ENCODE measurements at places on chromosomes 5 and 9.

DNA sequence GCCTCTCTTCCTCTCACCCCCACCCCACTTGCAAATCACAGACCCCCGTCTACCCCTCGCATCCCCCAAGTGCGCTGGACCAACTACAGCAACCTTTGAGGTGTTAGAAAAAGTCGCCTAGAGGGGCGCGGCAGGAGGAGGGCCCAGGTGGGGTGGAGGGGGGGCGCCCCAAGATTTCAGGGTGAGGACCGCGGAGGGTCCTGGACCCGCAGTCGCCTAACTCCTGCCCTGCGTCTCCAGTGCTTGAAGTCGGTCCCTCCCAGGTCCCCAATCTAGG lies 379 bp upstream of the EGFLAM start:
- no peak for DNase-seq

DNA sequence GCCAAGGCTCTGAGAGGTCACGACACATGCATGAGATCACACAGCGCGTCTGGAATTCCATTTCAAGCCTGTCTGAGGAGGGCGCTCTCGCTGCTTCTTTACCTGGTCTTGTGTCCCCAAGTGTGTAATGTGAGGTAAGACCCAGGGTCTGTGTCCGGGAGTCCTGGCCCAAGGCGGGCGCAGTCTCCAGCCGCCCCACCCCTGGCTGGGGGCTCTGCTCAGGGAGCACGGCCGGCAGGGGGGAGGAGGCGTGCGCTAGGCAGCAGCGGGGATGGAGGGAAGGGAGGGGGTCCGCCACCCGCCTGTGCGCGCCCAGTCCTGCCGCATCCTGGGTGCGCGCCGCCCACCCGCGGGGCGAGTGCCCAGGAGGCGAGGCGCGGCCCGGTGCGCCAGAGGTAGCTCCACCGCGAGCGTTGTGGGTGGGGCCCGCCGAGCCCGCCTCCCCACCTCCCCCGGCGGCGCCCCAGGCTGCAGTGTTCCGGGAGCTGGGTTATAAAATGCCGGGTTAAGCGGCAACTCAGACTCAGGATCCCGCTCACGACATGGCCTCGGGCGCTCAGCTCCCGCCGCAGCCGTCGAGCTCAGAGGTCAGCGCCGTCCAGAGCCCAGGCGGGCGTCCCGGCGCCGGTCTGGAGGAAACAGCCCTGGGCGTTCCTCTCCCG lies at the start of gene CCNI2:
TSS of gene CCNI2 (plus strand) at position 473 of the 662 bp plus-strand sequence. CDS start at position 543, 70 bp downstream.
- peak; percentile 50 for DNase-seq

DNA sequence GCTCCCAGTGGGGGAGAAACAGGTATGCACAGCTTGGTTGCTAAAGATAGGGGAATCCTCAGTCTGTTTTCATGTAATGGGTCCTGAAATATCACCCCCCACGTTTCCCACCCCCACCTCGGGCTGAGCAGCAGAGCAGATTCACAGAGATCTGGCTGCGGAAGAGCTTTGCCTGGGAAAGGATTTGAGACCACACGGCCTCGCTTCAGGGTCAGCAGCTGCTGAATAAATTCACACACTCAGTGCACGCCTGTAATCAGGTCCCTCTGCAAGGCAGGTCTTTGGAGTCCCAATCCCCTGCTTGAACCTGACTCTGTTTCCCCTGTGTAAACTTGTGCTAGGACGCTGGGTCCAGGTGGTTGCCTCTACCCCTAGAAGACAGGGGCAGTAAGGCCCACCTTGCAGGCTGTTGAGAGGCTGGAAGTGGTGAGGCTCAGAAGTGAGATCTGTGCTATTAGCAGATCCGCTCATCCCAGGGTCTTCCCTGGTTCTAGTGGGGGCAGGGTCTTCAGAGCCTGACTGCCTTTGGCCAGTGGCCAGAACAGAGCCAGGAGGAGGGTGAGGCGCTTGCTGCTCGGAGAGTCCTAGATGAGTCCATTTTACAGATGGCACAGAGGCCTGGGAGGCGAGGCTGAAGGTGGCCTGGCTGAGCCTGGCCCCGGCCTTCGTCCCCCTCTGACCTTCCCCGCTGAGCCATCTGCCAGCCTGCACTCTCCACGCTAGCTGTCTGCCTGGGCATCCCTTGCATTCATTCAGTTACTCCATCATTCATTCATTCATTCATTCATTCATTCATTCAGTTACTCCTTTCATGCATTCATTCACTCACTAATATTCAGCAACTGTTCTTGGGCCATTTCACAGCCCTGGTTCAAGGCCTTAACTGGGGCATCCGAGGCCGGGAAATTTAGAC lies 16.7 kb upstream of the NEURL1B start:
- DNase-seq: no peak

- no peak for DNase-seq
Measured at GRCh38 chr5:89816038-89816437, 593.5 kb downstream of the CETN3 start.

DNA sequence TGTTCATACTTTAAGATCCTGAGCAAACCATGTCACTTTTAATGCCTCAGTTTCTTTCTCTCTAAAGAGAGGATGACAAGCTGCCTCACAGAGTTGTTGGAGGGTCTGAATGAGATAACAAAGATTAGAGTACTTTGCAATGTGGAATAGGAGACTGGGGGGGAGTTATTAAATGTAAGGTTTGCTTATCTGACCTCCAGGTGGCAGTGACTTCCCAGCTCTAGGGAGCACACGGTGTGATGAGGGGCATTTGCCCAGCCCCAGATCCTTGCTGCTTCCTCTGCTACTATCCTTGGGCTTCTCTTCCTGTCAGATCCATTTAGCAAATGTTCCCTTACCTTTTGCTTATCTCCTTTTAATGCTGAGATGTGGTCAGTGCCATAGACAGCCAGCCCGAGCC lies 30.7 kb downstream of the ENHO start:
- DNase-seq: no peak

DNA sequence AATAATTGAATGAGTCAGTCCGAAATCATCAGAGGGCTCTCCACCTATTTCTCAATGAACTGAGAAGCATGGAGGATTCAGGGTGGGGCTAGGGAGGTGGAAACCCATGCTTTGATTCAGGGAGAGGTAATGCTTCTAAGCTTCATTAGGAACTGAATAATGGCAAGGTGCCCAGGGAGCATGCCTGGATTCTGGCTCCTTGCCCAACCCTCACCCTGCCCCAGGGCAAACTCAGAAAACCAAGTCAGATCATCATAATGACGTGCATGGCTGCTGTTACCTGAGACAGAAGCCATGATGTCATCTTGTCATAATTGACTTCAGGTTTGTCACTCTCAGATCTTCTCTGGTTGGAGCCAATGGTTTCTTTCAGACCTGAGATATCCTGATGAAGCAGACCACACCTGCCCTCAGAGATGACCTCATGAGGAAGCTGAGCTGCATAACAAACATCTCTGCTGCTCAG lies 199.6 kb downstream of the SYK start:
- no peak for DNase-seq

DNA sequence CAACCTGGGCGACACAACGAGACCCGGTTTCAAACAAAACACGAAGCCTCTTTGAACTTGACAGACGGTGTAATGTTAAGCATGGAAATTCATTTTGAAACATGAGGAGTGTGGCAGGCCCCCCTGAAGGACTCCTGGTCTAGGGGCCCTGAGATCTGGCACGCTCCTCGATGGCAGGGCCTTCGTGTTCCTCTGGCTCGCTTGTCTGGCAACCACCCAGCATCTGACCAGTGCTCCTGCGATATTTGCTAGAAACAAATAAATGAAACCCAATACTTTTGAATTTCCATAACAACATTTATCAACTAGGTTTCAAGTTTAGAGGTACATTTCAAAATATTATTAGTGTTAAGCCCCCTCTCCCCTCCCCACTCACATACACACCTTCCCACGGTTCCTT lies 193.0 kb downstream of the ERCC6L2 start:
- DNase-seq: no peak

- no peak for DNase-seq
Measured at GRCh38 chr5:136075466-136075891, 46.7 kb downstream of the TGFBI start.

DNA sequence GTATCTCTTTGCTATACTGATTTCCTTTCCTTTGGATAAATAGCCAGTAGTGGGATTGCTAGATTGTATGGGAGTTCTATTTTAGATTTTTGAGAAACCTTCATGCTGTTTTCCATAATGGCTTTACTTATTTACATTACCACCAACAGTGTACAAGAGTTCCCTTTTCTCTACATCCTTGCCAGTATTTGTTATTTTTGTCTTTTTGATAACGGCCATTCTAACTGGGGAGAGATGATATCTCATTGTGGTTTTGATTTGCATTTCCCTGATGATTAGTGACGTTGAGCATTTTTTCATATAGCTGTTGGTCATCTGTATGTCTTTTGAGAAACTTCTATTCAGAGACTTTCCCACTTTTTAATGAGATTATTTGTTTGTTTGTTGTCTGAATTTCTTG lies 25.8 kb downstream of the NADK2 start:
- DNase-seq: no peak

- no peak for DNase-seq
Measured at GRCh38 chr9:34440017-34440416, 18.4 kb downstream of the FAM219A start.

GRCh38 chr5:17794201-17794600 lies 159.9 kb downstream of the TAF11L14 start:
- DNase-seq: no peak

- DNase-seq: no peak
Measured at GRCh38 chr5:81537905-81538547, 144.1 kb upstream of the ACOT12 start.

DNA sequence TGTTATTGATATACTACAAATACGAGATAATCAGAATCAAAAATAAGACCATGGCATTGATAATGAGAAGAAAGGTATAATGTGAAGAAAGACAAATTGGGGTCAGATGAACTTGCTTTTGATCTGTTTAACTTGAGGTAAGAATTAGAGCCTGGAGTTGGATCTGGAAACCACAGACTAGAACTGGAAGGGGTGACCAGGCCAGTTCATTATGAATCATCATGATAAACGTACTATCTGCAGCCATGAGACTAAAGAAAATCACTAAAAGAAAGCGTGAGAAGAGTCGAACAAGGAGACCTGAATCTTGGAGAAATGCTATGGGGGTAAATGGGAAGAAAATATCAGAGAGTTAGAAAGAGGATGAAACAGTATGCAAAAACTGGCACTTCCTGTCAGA lies 967.5 kb downstream of the NR2F1-AS1 start:
- DNase-seq: no peak

- no peak for DNase-seq
Measured at GRCh38 chr5:94153736-94154450, 412.5 kb upstream of the POU5F2 start.

GRCh38 chr9:3936520-3937235 lies 363.2 kb downstream of the GLIS3 start:
- DNase-seq: no peak

- no peak for DNase-seq
Measured at GRCh38 chr5:113243349-113243664, 191.5 kb downstream of the TSSK1B start.

DNA sequence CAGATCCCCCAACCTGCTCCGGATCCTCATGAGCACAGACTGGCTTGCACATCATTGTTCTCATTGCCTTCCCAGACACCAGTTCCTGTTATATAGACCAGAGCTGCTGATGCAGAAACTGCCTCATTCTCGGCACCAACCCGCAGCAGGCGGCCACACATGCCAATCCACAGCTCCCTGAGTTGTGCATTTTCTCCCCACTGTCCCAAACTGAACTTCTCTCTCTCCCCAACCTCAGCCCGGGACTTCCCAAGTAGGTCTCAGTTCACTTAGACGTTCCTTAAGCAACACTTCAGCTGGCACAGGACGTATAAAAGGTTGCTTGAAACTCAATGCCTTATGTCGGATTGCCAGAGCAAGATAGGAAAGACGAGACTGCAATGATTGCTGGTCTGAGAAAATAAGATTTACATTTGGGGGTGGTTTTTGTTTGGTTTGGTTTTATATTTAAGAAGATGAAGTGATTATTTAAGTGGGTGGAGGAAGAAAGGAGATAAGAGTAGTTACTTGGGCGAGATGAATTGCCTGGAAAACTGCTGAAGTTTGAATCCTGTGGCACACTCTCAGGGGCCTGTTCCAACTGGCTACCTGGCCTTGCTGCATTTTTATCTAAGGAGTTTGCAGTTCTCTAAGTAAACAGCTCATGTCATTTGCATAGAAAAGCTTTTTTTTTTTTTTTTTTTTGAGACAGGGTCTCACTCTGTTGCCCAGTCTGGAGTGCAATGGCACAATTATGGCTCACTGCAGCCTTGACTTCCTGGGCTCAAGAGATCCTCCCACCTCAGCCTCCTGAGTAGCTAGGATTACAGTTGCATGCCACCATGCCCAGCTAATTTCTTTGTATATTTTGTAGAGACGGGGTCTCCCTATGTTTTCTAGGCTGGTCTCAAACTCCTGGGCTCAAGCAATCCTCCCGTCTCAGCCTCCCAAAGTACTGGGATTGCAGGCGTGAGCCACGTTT lies 155.4 kb downstream of the GOLPH3 start:
- DNase-seq: no peak

GRCh38 chr5:144711172-144711571 lies 540.5 kb downstream of the KCTD16 start:
- no peak for DNase-seq

Measured in stimulated activated CD4-positive, alpha-beta T cell treated with anti-CD3 and anti-CD28 coated beads, TNF-alpha, amount 100 ng/mL, for 4 hours (primary cell).